ENCODE measurements at places on chromosomes 1 and 21.

GRCh38 chr1:201551877-201552731 lies 13.2 kb downstream of the NAV1 start:
- no peak for DNase-seq

GRCh38 chr1:161182214-161182613 lies 4.9 kb upstream of the B4GALT3 start:
- no peak for DNase-seq

DNA sequence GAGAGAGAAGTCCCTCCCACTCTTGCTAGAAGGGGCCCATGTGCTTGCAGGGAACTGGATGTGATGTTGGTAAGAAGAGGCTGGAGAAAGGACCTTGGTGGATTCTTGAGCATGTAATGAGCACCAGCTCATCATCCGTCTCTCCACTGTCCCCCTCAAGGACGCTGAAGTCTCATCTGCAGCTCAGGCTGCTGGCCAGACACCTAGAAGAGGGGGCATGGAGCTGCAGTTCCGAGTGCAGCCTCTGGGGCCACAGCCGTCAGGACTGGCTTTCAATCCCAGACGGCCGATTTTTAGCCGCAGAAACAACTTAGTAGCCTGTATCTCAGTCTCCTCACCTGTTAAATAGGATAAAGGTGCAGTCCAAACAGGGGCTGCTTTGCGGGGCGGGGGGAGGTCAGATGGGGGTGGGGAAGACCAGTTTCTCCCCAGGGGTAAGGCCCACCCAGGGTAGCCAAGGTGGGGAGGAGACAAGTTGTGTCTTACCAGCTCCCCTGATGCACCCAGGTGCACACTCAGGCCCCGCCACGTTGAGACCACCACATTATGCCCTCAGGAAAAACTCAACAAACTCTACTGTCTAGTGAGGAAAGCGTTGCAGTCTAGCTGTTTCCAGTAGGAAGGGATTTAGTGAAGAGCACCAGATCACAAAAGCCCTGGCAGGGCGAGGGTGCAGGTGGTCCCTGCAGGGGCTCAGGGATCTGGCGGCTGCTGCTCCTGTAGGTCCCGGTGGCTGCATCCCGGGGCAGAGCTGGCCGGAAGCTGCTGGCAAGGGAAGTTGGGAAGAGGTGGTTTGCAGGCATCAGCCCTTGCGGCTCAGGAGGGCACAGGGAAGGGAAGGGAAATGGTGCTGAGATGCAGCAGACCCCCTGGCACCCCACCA lies 29.5 kb downstream of the LDLRAP1 start:
- no peak for DNase-seq

GRCh38 chr1:29490204-29490934 lies 254.0 kb downstream of the PTPRU start:
- DNase-seq, result no peak

GRCh38 chr1:229326601-229327000 lies 16.2 kb downstream of the CCSAP start:
- no peak for DNase-seq

DNA sequence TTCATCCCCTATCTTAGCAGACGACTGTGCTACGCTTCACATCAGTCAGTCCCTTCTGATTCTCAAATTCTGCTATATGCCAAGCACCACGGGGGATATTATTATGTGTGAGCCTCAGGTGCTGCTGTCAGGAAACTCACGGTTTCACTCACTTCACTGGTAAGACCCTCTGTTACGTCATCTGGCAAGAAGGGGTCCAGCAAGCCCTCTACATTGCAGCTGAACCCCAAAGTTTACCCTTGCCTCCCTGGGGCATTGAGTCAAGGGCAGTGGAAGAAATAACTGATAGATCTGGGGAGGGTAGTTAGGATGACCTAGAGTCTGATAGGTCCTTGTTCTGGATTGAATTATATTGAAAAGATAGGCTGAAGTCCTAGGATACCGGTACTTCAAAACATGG lies 237.4 kb downstream of the RRAGC start:
- DNase-seq, result no peak

- no peak for DNase-seq
Measured at GRCh38 chr1:172003766-172004530, 162.7 kb downstream of the DNM3 start.

DNA sequence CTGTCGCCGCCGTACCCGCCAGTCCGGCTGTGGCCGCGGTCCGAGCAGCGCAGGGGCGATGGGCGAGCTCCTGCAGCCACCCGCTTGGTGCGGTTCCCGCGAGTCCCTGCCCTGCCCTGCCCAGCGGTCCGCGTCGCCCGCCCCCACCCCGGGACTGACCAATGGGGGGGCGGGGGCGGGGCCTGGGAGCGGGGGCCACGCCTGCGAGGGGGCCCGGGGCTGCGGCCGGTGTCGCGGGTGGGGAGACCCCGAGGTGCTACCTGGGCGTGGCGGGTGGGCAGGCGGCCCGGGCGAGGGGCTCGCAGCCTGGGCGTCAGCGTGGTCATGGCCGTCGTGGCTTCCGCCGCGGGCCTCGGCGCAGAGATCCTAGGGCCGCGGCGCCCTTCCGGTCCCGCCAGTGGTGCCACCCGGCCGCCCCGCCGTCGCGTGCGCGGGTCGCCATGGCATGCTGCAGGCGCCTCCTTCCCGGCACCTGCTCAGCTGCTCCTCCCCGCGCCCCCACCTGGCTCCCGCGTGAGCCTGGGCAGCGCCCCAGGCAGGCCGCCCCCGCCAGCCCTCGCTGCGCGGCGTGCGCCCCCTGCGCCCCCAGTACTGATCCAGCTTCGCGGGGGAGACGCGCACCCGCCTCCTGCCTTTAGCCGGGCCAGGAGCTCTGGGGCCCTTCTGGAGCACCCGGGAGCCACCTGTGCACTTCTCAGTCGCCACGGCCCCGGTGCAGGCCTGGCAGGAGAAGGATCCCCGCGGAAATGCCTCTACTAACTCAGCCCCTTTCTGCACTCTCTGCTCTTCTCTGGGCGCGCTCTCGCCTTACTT lies at the start of gene BMP8B:
BMP8B (minus strand) TSS at position 108 of the 813 bp plus-strand sequence. CDS start 380 bp downstream, outside the sequence.
- no peak for DNase-seq

DNA sequence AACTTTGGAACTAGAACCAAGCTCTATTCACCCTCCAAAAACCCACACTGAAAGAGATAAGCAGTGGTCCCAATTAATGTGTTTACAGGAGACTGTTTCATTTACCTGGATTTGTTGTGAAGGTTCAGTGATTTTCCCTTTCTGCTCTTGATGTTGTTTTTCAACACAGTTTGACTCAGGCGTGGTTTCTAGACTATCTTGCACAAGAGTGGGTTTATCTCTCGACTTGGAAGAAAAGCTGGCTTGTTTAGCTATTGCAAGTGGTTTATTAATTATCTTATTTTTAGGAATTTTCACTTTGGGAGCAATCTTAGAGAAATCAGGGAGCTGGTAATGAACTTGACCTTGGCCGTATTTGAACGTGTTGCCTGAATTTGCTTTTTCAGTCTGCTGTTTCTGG lies 5.3 kb downstream of the AKNAD1 start:
- no peak for DNase-seq

DNA sequence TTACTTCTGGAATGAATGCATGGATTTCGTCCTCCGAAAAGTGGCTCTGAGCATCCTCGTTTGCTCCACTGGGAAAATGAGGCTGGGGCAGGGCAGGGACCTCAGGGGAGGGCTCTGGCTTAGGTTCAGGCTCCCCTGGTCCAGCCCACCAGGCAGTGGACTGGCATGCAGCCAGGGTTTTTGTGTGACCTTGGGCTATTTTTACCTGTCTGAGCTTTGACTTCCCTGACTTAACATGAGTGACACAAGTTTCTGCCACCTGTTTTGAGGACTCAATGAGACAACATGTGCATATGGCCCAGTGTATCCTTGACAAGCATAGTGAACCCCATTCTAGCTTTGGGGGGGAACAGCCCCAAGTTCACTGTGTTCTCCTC lies 32.6 kb upstream of the EDN2 start:
- no peak for DNase-seq

DNA sequence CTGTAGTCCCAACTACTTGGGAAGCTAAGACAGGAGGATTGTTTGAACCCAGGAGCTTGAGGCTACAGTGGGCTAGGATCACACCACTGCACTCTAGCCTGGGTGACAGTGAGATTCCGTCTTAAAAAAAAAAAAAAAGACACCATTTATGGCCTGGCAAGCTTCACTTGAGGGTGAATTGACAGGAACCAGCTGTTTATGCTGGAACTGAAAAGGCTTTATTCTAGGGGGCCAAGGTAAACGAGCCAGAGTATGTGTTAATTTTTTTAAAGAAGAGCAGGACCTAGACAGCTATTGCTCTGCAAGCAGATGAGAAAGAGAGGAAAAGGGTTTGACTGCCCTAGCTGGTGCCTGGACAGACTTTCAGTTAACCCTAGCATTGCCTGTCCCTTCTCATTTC lies 37.0 kb downstream of the S100A6 start:
- DNase-seq, result no peak
